PC-3 (cell line): ENCODE measurements at places on chromosomes 16 and 17. TPM values are rescaled to one million over a fixed set of nuclear protein-coding genes. Genes with fewer than 3 reads are reported as not detected.

- peaks cover 66% of the 10 kb centered on the region for H3K36me3 ChIP-seq
- H3K4me1 ChIP-seq, result peaks cover 29% of the 10 kb centered on the region
These were observed 67.0 kb downstream of the MPRIP start for GRCh38 chr17:17109256-17109655.

The SMPD3 gene
- total RNA-seq, result 0.06 TPM in 1 of 2 replicates, not detected in the other

- no peak overlapping the region for H3K4me3 ChIP-seq
- DNase-seq, result peak; percentile 68
- H3K4me1 ChIP-seq, result peaks cover 11% of the 10 kb centered on the region
- H3K36me3 ChIP-seq, result no peaks in the 10 kb centered on the region; the same call in 1 of the 2 replicates
These were observed 42.4 kb downstream of the SYT17 start for GRCh38 chr16:19210280-19210924.

The STAT5B gene
- not detected in 2 replicates for total RNA-seq

DNA sequence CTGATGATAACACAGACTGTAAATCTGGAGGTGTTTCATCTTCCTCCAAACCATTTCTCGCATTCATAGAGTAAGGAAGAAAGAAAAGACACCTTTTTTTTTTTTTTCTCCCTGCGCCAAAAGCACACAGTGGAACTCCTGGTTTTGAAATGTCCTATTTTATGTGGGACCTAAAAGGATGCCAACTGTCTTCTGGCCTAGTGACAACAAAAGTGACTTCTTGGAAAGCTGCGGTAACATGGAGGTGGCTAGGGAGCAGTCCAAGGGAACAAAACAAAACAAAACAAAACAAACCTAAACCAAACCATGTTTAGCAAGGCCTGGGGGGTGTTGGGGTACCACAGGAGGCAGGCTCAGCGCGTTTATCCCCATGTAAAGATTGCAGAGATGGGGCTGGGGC lies 174.8 kb downstream of the XYLT1 start:
- no peak overlapping the region for H3K4me3 ChIP-seq
- no peaks in the 10 kb centered on the region for H3K36me3 ChIP-seq
- no peak overlapping the region for H3K27ac ChIP-seq
- no peaks in the 10 kb centered on the region for H3K27me3 ChIP-seq
- no peak for DNase-seq
- no peaks in the 10 kb centered on the region for H3K4me1 ChIP-seq

The PPP1R1B gene
- total RNA-seq, result 2.9 and 3.1 TPM in 2 replicates

DNA sequence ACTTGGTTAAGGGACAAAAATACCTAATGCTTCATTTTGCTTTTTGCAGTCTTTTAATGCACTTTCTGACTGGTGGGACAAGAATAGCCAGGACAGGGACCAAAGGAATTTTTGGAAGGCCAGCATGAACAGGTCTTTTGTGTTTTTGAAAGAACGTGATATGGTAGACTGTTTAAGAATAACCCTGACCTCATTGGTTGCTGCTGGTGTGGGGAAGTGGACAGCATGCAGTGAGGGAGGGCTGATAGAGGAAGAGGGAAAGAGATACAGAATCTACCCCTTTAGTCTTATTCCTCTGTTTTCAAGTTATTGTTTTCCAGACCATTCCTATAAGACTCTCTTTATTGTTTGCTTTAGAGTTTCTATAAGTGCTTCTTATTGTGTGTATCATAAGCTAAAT lies 816.2 kb downstream of the CDH11 start:
- no peak overlapping the region for H3K27ac ChIP-seq
- H3K27me3 ChIP-seq, result no peaks in the 10 kb centered on the region
- H3K4me3 ChIP-seq, result no peak overlapping the region
- DNase-seq, result no peak
- H3K36me3 ChIP-seq, result no peaks in the 10 kb centered on the region
- H3K4me1 ChIP-seq, result no peaks in the 10 kb centered on the region

DNA sequence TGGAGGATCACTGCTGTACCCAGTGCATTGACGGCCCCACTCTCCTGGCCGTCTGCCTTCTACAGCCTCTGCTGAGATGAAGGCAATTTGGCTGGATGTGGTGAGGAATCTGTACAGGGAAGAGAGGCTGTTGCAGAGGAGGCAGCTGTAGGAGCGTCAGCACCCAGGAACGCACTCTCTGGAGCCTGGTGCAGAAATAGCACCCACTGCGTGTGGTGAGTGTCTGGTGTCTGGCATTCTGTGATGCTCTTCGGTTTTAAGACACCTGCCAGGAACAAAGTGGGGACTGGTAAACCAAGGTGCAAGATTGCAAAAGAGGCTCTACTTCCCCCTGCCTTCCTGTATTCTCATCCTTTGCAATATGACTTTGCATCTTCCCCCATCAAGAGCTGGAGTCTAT lies 187.5 kb upstream of the SDK2 start:
- no peaks in the 10 kb centered on the region for H3K36me3 ChIP-seq
- H3K27ac ChIP-seq, result no peak overlapping the region
- peaks cover 38% of the 10 kb centered on the region for H3K27me3 ChIP-seq
- DNase-seq, result no peak

DNA sequence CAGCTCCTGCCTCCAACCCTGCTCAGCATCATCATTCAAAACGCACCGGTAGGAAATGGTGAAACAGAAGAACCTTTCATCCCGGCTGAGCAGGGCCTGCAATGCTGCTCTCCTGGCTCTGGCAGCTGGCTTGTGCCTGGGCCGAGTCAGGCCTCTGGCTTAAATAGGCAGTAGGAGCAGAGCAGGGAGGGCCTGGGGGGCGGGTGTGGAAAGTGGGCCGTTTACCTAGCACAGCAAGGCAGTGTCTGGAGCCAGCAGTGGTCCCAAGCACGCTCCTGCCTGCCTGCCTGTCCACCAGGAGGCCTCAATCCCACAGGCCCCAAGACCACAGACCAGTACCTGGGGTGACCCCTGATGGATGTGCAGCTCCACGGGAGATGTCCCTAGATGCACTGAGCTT lies 59.3 kb downstream of the SMPD3 start:
- no peak overlapping the region for H3K4me3 ChIP-seq
- no peaks in the 10 kb centered on the region for H3K27me3 ChIP-seq
- no peak overlapping the region for H3K27ac ChIP-seq
- no peak for DNase-seq
- no peaks in the 10 kb centered on the region for H3K4me1 ChIP-seq

DNA sequence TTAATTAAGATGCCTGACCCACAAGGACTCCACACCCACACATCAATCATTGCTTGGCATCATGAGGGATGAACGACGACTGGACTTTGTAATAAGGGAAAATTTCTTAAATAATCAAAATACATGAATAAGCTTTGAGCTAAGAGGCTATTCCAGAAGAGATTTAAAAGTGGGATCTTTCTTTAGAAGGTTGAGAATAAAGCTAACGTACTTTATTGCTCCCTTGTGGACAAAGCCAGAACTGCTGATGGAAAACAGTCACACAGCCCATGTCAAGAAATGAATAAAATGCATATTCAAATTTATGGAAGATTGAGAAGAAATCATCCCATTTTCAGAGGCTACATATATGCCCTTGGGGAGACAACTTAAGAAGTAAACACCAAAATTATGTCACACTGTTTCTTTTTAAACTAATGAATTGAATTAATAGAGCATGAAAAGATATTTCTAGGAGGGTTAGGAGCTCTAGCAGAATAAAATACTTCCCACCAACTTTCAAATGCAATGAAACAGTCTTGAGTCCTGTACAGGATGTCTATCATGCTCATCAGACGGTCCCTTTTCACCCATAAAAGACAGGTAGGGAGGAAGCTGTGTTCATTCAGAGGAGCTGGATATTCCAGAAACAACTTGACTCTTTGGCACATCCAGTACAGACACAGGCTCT lies 60.2 kb upstream of the PHOSPHO1 start:
- H3K36me3 ChIP-seq, result peaks cover 6% of the 10 kb centered on the region; the same call in 1 of the 2 replicates
- no peaks in the 10 kb centered on the region for H3K27me3 ChIP-seq
- H3K27ac ChIP-seq, result no peak overlapping the region
- no peaks in the 10 kb centered on the region for H3K4me1 ChIP-seq
- no peak overlapping the region for H3K4me3 ChIP-seq
